ENCODE measurements at places on chromosomes 5 and 9.

DNA sequence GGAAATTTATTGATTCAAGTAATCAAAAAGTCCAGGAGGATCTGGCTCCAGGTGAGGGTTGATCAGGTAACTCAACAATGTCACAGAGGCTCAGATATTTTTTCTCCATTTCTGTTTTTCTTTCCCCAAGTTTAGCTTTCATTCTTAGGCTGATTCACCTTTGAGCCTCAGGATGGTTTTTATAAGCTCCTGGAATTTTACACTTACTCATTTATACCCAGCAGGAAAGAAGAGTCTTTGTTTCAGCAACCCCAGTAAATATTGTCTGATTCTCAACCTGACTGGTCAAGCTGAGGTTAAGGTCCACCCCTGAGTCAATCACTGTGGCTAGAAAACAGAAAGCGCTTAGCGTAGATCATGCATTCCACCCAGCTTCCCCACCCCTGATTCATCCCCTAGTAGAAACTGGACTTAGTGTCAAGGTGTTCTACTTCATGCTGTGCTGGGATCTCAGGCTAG, 500.6 kb downstream of the KIF4B start:
- ATAC-seq: no peak

GRCh38 chr9:8115570-8115969, 316.0 kb upstream of the DMAC1 start:
- ATAC-seq: peak; percentile 71

DNA sequence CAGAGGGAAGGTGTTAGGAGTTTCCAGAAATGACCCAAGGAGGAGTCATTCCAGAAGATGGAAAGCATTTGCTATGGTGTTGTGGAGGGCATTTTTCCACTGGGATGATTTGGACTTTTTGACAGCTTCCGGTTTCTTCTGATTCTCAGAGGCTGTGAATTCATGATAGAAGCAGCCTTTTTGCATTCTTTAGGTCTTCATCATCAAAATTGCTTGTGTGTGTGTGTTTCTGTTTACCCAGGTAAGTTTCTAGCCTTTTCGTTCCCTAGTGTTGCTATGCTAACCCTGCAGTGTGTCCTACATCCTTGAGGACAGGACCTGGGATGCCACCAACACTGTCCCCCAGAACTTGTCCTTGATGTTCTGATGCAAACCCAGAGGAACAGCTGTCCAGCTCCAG, 19.6 kb downstream of the IRX1 start:
- ATAC-seq: no peak

- no peak for ATAC-seq
Measured at GRCh38 chr5:73974871-73975360, 348.9 kb downstream of the ARHGEF28 start.

DNA sequence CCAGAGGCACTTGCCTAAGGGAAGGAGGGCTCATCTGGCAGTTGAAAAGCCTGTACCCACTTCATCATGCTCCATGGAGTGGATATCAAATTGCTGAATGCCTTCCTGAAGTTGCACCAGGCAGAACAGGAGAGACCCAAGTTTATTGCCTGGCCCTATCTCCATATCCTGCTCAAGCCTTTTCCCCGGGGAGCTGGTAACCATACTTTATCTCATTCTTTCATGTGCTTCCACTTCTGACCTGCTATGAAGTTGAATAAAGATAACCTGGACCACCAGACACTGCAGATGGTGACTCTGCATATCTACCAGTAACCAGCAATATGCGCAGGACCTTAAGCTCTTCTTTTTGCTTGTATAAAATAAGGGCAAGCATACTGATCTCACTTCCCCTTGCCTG, 1397.5 kb upstream of the CDH6 start:
- ATAC-seq: no peak

DNA sequence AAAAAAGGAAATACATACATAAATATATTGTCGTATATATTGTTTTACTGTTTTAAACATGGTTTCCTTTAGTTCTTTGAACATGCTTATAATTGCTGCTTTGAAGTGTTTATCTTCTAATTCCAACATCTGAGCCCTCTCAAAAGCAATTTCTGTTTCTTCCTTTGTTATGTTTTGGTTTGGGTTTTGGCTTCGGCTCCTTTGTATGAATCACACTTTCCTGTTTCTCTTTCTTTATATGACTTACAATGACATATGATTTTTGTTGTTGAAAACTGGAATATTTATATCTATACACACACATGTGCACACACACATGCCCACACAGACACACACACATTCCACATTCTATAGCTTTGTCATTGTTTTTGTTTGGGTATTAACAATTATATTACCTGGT, 1206.7 kb downstream of the CDH12 start:
- ATAC-seq: no peak

DNA sequence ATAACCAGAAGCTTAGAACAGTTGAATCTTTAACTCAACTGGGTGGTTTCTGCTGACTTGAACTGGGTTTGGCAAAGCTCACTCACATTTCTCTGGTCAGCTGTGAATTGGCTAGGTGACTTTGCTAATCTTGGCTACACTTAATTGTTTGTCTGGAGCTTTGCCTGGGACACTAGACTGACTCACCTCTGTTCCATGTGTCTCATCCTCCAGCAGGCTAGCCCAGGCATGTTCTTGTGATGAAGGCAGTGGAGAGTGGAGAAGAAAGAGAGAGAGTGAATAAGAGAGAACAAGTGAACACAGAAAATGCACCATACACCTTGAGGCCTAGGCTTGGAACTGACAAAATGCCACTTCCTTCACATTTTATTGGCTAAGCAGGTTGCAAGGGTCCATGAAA, 32.6 kb downstream of the SPATA31D1 start:
- no peak for ATAC-seq

DNA sequence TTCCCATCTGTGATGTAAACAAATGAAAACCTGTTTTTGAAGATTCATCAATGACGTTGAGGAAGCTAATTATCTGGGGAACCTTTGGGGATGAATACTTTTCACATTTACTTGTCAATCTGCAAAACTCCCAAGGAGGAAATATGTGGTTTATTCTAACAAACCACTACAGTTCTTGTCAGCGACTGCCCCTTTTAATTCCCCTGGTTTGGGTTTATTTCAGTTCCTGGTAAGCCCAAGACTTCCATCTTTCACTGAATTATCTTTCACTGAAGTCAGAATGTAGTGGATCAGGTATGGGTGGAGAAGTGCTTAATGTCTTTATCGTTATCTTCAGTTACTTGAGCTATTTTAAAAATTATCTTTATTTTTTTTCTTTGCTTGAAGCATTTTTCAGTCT, 40.2 kb downstream of the TLR4 start:
- no peak for ATAC-seq

GRCh38 chr5:93577854-93578812, 2.9 kb downstream of the NR2F1-AS1 start:
- no peak for ATAC-seq

DNA sequence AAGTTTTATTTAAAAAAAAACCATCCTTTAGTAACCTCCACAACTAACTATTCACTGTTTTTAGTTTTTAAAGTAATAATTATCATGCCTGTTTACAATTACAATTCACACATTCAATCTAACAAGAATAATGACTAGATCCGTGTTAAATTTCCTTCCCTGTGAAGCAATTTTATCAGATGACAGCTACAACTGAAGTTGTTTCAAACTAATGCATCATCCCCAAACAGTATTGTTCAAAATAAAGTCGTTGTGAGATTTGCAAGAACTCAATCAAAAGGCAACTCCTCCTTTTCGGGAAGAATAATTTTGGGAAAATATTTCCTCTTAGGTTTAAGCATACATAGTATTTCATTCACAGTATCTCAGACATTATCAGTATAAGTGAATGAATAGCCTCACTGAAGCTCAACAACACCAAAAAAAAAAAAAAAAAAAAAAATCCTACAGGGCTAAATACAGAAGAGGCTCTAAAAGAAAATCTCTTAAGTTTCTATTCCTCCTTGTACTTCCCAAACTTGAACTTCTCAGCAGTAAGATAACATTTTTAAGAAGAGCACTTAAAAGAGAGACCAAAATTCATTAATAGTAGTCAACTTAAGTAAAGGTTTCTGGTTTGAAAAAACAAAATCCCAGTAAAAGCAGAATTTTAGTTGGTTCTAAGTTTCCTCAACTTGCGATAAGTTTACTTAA, 9.4 kb downstream of the C9orf72 start:
- no peak for ATAC-seq

- no peak for ATAC-seq
Measured at GRCh38 chr9:133973791-133974630, 18.1 kb downstream of the VAV2 start.

DNA sequence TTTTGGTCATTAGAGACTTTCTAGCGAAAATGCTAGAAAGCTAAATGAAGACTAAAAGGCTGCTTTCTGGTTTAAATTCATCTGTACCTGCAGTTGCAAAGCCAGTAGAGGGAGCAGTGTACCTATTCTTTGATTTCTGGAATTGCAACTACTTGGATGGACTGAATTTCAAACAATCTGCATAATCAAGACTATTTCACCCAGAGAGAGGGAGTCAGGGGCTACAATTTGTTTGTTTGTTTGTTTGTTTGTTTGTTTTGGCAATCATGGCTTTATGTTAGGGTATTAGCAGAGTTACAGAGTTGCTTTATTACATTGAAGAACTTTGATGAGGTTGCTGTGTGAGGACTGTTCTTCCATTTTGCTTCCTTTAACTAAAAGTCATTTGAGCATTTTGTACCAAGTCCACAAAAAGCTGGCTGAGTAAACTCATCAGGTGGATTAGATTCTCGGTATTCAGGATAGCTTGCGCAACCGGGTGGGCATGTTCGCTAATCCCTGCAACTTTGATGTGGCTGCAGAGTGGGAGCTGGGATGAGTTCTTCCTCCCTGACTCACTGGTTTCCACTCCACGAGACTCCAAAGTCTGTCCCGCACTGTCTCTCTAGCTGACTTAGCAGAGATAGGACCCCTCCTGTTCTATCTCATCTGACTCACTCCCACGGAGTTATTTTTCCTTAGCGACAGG, 80.0 kb upstream of the TUT7 start:
- ATAC-seq: no peak

DNA sequence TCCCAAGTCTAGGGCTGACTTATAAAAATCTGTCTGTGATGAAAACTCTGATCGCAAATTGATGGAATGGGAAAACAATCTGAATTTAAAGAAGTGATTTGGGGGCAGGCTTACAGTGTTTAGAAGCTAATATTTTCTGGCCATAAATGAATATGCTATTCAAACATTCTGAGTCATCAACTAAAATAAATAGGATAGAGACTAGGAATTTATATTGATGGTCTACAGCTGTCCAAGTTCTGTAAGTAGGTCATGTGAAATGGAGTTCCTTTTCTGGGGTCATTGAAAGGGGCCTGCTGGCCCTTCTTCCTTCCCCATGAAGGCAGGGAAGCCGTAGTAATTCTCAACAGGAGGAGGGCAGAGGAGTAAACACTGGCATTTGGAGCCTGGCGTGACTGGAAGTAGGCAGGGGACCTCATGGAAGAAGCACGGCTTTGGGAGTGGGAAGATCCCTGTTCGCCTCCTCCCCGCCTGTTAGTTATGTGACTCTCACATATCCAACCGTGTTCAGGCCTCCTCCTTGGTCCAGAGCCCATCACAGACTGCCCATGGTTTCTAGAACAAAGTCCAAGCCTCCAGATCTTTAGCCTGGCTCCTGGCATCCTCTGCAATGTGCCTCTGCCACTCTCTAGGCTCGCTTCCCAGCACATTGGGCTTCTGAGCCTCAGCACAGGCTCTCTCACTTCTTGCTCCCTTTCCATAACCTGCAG, 31.7 kb downstream of the ALG2 start:
- no peak for ATAC-seq

- no peak for ATAC-seq
Measured at GRCh38 chr9:95085861-95086563, 231.5 kb downstream of the FANCC start.

- ATAC-seq: no peak
Measured at GRCh38 chr5:154547551-154547950, 69.5 kb upstream of the HAND1 start.

GRCh38 chr5:67941614-67942401, 273.7 kb upstream of the PIK3R1 start:
- ATAC-seq: no peak

- no peak for ATAC-seq
Measured at GRCh38 chr5:7793895-7794294, 57.0 kb downstream of the CFAP90 start.

DNA sequence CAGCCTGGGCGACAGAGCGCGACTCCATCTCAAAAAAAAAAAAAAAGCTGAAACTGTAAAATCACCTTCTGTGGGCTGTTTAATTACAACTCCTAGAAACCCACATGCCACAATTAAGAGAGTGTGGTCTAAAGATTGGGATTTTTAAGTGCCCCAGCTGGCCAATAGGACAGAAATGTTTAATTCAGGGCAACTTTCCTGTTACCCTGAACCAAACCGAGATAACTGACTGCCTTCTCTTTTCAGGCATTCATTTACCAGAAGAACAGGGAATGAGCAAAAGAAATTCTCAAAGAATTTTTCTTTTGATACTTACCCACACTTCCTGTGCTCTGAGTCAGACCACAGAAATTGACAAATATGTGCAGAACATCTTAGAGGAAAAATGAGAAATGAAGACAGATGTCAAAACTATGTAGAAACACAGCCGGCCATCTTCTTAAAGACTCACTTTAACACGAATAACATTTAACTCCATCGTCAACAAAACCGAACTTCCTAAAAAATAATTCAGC, 221.3 kb upstream of the DAPK1 start:
- ATAC-seq: peak; percentile 46

GRCh38 chr9:105854026-105854782, 159.9 kb downstream of the TMEM38B start:
- no peak for ATAC-seq

DNA sequence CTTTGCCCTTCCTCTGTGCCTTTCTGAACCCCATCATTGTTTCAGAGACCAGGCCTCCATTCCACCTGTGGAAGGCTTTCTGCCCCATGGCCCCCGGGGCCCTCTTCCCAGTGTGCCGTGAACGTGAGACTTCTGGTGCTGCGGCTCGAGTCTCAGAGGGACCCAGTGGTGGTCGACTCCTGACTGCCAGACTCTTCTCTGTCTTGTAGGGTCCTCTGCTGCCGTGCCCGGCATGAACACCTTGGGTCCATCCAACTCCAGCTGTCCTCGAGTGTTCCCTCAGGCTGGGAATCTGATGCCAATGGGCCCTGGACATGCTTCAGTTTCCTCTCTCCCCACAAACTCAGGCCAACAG, 20.1 kb upstream of the LTC4S start:
- no peak for ATAC-seq

GRCh38 chr5:178683783-178684182, 46.7 kb downstream of the ZNF354A start:
- no peak for ATAC-seq

- no peak for ATAC-seq
Measured at GRCh38 chr9:131304676-131305355, 15.3 kb downstream of the PLPP7 start.

DNA sequence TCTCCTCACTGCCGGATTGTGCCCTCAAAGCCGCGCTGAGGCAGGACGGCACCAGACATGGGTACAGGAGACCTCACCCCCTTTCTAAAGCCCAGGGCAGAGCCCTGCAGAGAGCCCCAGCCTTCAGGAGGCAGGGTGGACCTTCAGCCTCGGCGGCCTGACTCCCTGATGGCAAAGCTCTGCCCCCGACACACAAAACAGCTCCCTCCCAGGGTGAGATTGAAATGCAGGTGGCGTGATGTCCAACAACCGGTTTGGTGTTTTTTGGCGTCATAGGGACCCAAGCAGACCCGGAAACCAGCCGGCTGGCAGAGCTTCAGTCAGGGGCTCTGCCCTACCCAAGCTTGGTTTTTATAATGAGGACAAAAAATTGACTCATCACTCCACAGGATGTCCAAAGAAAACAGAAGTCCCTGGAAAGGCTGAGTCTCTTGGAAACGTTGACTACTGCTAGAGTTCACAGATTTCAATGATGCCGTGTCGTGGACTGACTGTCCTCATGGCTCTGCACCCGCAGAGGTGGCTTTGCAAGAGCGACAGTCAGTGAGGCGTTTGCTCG, 275.2 kb upstream of the IRX1 start:
- ATAC-seq: no peak

GRCh38 chr5:23629396-23629795, 122.0 kb downstream of the PRDM9 start:
- ATAC-seq: no peak
